Inflammatory macrophage treated with lipopolysaccharide for 1 hour (primary cell): ENCODE measurements at places on chromosomes 5 and 9.
A peak's percentile ranks its signal among the peaks of the same experiment; 100 is the strongest.

DNA sequence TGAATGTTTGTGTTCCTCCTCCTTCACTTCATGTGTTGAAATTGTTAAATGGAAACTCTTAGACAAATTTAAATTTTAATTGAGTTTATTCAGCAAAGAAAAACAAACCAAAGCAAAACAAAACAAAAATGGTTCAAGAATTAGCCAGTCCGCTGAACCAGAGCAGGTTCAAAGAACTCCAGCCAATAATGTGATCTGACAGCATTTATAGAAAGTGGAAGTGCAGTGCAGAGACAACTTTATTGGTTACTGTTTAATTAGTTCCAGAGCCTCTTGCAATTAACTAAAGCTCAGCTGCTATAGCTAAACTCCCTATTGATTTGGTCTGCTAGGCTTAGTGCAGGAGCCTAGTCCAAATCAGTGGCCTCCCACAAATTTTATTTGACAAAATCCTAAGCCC lies 132.9 kb downstream of the RNF180 start:
- DNase-seq = no peak

DNA sequence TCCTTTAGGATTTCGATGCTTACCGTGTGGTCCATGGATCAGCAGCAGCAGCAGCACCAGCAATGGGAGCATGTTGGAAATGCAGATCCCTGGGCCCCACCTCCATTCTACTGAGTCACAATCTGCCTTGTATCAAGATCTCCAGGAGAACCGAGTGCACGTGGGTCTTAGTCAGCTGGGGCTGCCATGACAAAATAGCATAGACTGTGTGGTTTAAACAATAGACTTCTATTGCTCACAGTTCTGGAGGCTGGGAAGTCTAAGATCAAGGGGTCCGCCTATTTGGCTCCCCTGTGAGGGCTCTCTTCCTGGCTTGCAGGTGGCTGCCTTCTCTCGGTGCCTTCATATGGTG lies 1.3 kb upstream of the PROP1 start:
- no peak for DNase-seq

DNA sequence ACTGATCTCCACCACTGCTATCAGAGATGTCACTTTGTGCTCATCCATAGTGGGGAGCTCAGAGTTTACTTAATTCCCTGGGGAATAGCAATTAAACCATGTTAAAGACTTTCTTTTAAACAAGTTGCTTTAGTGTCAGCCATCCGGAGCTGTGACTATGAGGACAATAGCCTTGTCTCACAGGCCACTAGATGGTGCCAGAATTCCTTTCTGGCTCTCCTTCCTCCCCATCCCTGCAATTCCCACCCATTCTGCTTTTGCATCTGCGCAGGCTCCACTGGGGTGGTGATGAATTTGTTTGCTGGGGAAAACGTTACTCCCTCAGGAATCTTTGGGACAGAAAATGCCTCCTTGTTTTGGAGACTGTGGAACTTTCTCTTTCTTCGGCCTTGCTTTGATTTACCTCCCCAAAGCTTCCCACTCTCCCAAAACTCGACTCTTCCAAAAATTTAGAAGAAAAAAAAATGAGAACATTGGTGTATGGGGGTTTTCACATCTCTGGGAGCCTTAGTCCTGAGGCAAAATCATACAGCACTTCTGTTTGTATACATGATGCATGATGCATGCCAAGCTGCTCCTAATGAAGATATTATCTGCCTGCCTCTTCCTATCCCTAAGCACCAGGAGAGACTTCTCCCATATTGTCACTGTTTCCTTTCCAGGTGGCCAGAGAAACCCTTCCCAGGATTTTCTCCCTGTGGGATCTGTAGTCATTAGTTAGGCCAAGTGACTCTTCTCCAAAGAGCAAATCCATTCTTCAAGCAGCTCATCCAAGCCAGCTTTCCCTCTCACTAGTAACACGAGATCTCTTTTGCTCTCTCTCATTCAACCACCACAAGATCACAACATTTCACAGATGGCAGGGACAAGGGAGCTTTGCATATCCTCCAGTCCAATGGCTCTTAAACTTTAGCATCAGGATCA lies 466.1 kb downstream of the TLR4 start:
- no peak for DNase-seq

DNA sequence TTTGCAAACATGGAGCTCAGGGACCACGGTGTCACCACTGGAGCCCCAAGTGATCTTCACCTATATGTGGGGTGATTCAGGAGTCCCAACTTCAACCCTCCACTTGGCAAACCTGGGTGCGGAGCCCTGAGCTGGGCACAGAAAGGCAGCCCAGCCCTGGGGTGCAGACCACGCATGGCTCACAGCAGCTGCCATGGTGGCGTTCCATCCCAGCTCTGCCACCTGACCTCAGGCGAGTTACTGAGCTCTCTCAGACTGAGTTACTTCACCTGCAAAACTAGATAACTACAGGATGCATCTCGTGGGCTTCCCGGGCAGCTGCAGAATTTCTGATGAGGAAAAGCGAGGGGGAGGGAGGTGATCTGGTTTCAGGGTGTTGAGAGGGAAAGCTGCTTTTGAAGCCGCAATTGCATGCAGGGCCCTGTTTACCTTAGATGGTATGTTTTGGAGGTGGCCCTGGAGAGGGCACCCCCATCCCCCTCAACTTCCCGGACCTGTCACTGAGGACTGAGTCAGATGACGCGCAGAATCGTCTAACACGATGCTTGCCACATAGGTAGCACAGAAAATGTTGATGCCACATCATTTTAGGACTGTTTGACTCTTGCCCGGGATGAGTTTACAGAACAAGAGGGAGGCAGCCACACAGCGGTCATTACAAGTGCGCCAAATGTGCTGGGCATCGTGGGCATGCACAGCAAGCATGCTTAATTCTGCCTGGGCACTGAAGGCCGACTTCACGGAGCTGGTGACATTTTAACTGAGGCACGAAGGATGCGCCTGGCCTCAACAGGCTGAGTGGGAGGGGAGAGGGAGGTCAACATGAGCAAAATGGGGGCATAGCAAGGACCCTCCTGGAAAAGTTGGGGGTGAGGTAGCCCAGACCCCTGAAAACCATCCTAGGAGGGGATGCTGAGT lies 154.6 kb downstream of the COL23A1 start:
- no peak for DNase-seq

- DNase-seq = no peak
These were observed 169.6 kb downstream of the ASTN2 start for GRCh38 chr9:117245175-117245829.

GRCh38 chr9:80957801-80958200 lies 731.5 kb downstream of the TLE1 start:
- DNase-seq = no peak

DNA sequence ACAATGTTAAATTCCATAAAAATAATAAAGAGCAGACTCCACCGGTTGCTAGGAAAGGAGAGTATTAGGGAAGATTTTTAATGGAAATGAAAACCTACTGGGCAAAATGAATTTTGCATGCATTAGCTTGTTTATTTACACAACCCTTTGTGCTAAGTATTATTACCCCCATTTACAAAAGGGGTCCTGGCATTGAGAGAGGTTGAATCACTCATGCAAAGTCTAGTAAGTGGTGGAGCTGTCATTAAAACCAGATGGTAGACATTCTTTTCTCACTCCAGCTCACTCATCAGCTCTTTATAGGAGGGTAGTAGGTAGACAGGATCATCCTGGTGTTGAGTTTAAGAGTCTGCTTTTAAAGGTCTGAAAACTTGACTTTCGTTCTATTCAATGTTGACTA lies 395.1 kb downstream of the PLK2 start:
- DNase-seq = no peak

- DNase-seq = no peak
These were observed 81.6 kb upstream of the MRPS30 start for GRCh38 chr5:44727100-44727499.

DNA sequence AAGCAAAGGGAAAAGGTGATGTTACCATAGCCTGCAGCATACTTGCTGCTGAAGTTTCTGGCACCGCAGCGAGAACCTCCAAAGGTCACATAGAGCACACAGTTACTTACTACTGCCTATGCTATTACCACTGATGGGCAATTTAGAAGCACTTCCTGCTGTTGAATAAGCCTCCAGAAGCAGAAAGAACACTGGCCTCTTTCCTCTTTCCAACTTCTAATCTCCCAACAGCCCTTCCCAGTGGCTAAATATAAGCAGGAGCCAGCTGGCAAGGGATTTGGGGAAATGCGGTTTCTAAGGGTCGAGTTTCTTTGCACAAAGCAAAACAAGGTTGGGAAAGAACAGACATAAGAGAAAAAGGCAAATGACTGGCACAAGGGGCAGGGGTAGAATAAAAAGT lies 669.2 kb upstream of the ACO1 start:
- DNase-seq = no peak

DNA sequence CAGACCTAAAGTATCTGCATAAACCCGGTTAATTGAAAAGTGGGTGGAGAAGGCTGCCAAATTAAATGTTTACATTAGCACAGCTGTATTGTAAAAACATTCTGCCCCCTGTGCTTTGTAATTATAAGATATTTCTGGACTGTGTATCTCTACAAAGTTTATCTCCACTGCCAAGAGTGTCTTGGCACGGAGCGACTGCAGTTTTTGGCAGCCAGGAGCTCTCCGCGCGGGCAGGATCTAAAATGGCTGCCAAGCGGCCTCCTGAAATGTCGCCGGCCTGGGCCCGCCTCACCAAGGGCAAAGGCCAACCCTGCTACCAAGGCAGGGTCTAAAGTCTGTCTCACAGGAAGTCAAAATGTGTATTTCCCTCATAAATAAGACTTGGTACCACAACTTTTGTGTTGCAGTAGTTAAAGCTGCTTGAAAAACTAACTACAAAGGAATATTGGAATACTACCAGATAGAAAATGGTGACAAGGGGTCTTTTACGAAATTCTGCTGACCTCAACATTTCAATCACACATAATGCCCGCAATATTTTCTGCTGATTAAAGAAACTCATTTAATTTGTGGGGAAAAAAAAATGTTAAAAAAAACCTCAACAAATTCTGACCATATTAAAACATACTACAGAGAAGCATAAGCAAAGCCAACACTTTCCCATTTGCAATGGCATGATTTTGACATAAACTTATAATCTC lies 110.4 kb downstream of the NFIB start:
- DNase-seq = no peak

DNA sequence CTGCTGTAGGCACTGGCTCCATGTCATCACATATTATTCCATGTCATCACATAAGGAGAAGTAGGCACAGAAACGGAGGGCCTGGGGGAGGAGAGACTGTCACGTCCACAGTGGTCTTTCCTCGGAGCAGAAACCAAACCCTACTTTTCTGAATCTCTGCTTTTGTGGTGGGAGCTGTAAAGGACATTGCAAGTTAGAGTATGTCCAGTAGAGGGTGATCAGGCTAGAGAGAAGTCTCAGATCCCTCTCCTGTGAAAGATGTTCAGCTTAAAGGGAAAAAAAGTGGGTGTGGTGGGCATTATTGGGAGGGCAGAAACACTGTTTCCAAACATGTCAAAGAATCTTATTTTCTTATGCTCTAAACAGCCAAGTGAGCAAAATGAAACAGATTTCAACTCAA lies 19.4 kb upstream of the FBP2 start:
- DNase-seq = no peak

GRCh38 chr5:53482717-53483638 lies 2.5 kb downstream of the FST start:
- DNase-seq = no peak

DNA sequence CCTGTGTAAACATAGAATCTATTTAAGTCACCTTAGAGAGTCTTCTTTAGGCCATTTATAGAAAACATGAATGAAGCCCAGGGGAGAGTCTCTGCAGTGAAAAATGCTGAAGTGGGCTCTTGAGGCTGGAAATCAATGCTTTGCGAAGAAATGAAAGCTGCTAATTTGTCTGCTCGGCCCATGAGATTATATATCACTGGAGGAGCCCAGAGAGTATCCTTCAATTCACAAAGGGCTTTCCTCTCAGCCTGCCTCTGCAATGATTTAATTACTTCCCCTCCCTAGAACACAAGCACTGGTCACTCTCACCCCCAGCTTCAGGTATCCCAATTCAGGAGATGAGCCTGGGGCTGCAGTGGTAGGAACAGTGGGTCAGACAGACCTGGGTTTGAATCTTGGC lies 8.2 kb upstream of the DRD1 start:
- DNase-seq = no peak

- no peak for DNase-seq
These were observed 46.6 kb downstream of the ANGPTL2 start for GRCh38 chr9:127075624-127076372.

- DNase-seq = no peak
These were observed 159.6 kb downstream of the IRX2 start for GRCh38 chr5:2591777-2592453.

GRCh38 chr5:137619191-137619870 lies 116.6 kb downstream of the KLHL3 start:
- DNase-seq = no peak

DNA sequence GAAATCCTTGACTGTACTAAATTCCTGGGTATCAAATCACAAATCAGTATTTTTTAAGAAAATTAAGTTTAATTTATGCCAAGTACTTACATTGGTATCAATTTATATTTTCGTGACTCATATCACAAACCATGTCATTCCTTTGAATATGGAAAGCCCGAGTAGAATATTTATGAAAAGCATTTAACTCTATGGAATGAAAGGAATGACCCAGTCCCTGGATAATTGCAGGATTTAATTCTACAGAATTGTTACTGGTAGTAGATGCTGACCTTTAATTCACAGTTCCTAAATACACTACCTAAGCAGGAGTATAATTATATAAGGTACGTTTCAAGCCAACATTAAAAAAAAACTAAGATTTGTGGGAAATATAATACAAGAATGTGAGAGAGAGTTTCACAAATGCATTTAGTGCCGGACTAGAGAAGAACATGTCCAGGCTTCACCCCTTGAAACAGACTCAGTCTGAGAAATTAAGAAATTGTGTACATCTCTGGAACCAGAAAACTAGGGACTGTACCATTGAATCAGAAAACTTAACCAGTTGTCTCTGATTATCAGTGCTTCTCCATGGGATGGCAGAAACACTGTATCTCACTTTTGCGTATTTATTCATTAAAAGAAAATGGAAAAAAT lies 28.5 kb upstream of the PLPPR1 start:
- DNase-seq = no peak

GRCh38 chr9:92988215-92988768 lies 41.0 kb downstream of the FGD3 start:
- no peak for DNase-seq

DNA sequence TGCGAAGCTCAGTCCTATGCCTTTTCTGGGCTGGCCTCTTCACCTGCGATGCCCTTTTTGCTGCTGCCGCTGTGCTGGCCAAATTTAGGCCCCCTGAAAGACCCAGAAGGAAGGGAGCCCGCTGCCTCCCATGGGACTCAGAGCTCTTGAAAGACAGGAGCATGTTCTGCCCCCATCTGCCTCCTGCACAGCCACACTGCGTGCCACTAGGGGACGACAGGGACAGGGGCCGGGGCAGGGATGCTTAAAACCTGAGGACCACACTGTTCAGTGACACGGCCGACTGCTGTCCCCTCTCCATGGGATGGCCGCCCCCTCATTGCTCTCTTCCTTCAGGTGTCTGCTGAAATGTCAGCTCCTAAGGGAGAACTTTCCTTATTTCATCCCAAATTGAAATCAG lies 132.4 kb downstream of the ADAMTS2 start:
- no peak for DNase-seq

- DNase-seq = peak; percentile 15
These were observed 29.8 kb upstream of the SEC16A start for GRCh38 chr9:136512651-136513071.

GRCh38 chr5:141875022-141875740 lies 3.0 kb downstream of the PCDH1 start:
- no peak for DNase-seq

GRCh38 chr9:19934301-19934871 lies 145.5 kb upstream of the SLC24A2 start:
- DNase-seq = no peak
